Panc1 (cell line): ENCODE measurements at places on chromosomes 5 and 9.

- DNase-seq = no peak
Measured at GRCh38 chr9:89022902-89023301, 31.6 kb downstream of the S1PR3 start.

DNA sequence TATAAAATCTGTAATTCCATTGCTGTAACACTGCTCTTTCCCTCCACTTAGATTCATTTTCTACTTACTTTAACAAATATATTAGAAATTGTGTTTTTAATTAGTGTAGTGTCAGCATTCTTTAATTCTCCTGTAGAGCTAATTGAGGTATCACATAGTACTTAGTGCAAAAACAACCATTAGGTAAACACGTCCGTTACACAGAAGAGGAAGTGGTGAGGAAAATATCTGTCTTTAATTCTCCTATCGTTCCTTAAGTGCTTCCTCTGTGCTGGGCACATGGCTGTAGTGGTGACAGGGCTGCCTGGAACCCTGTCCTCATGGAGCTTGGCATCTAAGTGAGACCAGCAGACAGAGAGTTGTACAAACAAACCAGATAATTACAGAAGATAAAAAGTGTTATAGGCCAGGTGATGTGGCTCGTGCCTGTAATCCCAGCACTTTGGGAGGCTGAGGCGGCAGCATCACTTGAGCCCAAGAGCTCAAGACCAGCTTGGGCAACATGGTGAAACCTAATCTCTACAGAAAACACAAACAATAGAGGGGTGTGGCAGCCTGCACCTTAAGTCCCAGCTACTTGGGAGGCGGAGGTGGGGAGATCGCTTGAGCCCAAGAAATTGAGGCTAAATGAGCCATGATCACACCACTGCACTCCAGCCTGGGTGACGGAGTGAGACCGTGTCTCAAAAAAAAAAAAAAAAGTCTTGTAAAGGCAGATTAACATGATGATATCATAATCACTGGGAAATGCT lies 36.4 kb downstream of the PARP8 start:
- DNase-seq = no peak

DNA sequence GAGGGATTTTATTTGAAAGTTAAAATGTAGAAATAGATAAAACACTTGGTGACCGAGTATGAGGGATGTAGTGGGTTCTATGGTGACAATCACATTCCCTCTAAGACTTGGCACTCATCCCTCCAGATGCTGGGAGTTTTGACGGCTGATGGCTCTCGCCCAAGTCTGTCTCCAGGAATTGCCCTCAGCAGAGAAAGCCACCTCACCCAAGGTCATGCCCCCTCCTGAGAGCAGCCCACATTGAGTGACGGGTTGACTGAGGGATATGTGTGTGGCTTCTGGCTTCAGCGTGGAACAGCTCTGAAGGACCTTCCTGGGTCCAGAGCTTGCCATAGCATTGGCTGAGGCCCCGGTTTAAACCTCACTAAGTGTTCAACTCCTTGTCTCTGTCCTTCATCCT lies 19.4 kb downstream of the CAVIN4 start:
- DNase-seq = no peak

GRCh38 chr9:133122935-133123611 lies 2.0 kb upstream of the RALGDS start:
- DNase-seq = no peak

- no peak for DNase-seq
Measured at GRCh38 chr5:59837071-59837470, 56.5 kb downstream of the PDE4D start.

- no peak for DNase-seq
Measured at GRCh38 chr9:129785866-129786265, 17.1 kb upstream of the TOR1B start.

- no peak for DNase-seq
Measured at GRCh38 chr9:16267281-16268066, 603.0 kb downstream of the BNC2 start.

DNA sequence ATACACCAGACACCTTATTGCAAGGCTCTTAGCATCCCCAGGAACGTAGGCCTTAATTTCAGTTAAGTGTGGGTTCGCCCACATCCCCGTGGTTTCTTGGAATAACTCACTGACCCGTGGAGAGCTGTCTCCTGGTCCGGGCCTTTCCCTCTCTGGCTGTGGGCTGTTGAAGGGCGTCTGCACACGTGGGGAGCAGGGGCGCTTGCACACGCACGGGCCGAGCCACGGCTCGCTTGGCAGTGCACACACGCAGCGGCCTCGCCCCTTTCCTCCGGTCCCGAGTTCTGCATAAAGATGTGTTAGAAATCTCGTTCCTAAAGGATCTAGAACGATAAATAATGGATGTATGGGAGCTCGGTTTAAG lies 141.9 kb downstream of the PBX3 start:
- DNase-seq = no peak

DNA sequence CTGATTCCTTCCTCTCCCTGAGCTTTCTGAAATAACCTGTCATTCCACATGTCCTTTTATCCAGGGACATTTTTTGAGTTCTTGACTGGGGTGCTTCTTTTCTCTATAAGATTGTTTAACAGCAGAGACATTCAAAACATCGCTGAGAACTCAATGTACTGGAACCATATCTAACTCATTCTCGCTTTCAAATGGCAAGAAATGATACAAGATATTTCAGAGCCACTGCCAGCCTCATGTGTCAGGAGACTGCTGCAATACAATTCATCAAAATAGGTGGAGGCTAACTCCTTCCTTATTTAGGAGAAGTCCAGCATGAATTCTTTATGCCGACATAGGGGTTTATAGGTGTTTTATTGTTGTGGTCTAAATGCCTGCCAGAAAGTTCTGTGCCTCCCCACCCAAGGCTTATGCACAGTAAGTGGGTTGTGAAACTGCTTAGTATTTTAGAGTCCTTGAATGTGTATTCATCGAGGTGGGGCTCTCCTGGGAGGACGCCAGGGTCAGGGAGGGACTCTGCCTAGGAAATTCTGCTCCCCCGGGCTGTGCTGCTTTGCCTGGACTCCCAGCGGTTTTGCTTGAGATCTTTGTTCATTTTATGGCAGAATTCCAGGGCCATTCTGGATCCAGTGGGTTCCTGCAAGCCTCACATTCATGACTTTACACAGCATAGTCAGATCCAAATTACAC lies 53.9 kb downstream of the ZNF474 start:
- no peak for DNase-seq

DNA sequence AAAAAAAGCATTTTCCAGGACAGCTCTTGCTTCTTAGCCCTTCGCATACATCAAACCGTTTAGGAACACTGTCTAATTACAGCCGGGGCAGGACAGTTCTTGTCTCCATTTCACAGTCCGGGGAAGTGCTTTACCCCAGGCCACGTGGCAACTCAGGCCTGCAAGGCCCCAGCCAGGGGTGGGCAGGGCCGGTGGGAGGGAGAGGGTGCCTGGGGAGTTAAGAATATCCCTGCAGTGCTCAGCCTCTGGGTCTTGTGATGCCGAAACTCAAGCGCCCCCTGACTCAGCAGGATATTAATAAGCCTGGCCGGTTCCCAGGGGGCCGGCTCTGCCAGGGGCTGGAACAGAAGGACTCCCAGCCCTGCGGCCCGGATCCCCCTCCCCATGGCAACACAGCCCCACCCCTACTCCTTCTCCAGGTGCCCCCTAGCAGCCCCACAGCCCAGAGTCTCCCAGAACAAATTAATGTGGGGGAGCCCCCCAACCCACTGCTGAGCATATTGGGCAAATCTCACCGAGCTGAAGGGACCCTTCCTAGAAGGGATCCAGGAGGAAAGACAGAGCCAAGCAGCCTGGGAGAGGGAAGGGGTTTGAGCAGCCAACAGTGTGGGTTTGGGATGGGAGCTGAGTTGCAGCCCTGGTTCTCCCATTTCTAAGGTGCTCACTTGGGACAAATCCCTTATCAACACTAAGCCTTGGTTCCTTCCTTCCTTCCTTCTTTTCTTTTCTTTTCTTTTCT lies 45.3 kb downstream of the PLPP7 start:
- no peak for DNase-seq
